ENCODE measurements at places on chromosomes 12 and 14. TPM values are rescaled to one million over a fixed set of nuclear protein-coding genes. Genes with fewer than 3 reads are reported as not detected.

DNA sequence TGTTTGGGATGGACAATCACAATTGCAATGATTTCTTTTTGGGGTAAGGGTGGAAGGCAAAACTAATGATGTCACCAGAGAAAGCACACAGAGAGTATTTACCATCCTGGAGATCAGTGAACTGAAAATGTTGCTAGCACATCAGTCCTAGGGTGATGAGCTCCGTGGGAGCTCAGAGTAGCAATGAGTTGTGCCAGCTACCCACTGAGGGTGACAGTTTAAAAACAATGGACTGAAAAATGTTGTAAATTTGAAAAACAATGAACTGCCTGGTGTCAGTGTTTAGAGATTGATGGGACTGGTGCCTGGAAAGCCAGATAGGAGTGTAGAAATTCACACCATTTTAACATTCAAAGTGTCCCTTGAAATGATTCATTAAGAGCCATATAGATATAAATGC is 198.5 kb downstream of the ATP23 start:
- DNase-seq: no peak

- DNase-seq: no peak
These were observed 210.5 kb upstream of the PLEKHG7 start for GRCh38 chr12:92492291-92492690.

DNA sequence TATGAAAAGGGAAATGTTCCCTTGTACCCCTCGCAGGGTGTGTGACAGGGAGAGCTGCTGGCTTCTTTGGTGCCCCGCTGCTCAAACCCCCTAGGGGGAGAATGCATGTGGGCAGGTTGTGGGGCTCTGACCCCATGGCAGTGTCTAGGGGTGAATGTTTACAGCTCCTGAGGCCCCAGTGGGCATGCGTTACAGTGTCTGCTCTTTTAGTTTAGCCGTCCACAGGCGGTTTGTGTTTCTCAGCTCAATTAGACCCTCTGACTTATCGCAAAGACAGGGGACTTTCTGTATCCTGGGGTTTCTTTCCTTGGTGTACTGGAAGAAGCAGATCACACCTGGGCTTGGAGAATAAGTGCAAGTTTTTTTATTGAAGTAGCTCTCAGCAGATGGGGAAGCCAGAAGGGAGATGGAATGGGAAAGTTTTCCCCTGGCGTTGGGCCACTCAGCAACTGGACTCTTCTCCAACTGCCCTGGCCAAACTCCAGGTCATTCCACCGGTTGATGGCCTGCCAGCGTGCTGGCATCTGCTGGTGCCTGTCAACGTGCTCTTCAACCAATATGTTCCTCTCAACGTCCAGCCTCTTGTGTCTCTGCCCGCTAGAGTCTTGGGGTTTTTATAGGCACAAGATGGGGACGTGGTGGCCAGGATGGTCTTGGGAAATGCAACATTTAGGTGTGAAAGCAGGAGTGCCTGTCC is 720.9 kb downstream of the FSCB start:
- DNase-seq: no peak

DNA sequence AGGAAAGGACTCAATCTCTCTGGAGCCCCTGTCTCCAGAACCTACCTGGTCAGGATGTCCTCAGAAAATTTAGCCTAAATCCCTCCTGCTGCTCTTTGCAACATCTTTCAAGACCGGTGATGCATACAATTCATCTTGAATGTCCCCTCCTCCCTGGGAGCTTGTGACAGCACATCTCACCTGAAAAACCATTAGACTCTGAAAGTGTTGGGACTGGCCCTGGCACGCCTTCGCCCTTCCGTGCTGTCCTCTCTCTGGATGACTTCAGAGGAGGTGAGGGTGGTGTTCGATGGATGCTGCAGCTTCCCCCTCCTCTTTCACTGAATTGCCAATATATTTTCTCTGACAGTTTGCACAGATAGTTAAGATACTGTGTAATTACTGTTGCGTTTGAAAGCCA is 90.9 kb upstream of the CISTR start:
- no peak for DNase-seq

The FGF23 gene
- not detected for total RNA-seq

The TGM1 gene
- 2.0 TPM for total RNA-seq

Data from HFFc6 (cell line).